ENCODE measurements at places on chromosomes 11 and 22.

DNA sequence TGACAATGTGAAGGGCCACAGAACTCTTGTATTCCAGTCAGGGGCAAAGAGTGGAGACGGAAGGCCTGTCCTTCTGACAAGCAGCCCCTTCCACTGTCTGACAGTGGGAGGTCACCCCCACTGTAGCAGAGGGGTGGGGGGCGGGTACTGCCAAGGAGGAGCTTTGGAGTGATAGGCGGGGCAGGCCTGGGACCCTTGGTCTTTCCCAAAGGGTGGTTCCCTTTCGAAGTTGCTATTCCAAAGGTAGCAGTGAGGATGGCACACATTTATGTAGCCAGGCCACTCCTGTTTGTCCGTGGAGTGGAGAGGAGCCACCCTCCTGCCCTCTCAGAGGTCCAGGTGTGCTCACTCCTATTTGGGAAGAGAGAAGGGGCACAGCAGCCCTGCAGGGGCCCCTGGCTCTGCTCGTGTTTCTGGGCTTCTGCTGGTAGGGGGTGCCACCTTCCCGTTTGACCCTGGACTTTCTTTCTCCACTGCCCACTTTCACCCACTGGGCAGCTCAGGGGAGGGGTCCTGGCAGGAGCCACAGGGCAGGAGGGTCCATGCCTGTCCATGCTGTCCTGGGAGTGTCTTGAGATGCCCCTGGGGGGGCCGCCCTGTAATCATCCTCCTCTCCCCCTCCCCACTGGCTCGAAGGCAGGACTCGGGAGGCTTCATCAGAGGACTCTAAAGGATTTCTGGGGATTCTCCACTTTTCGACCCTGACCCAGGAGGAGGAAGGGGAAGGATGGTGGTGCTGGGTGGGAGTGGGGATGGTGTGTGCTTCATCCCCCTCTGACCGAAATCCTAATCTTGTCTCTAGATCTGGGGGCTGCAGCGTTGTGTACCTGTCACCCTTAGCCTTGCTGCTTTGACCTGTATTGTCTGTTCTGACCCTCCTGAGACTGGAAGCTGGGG lies 994 bp downstream of the TAGLN start:
- DNase-seq = no peak

DNA sequence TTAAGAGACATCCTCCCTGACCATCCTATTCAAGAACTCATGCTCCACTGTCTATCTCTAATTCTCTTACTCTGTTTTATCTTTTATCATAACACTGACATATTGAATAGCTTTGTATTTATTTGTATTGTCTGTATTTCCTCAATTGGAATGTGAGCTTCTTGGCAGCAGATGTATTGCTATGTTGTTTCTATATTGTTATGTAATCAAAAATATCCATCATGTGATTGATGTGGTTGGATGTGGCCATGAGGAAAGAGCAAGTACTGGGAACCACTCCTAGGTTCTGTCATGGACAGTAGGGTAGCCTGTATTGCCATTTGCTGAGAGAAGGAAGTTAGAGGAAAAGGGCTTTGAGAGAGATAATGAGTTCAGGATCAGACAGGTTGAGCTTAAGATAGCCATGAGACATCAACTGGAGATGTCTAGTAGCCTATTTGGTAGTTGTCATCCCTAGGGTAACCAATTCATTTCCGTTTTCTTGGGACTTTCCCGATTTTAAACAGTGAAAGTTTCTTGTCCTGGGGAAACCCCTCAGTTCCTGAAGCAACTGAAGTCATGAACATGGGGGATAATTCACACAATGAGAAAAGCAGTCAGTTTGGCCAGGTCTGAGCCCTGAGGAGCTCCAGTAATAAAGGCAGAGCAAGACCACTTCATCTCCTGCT lies 404.5 kb downstream of the INSC start:
- DNase-seq = no peak

DNA sequence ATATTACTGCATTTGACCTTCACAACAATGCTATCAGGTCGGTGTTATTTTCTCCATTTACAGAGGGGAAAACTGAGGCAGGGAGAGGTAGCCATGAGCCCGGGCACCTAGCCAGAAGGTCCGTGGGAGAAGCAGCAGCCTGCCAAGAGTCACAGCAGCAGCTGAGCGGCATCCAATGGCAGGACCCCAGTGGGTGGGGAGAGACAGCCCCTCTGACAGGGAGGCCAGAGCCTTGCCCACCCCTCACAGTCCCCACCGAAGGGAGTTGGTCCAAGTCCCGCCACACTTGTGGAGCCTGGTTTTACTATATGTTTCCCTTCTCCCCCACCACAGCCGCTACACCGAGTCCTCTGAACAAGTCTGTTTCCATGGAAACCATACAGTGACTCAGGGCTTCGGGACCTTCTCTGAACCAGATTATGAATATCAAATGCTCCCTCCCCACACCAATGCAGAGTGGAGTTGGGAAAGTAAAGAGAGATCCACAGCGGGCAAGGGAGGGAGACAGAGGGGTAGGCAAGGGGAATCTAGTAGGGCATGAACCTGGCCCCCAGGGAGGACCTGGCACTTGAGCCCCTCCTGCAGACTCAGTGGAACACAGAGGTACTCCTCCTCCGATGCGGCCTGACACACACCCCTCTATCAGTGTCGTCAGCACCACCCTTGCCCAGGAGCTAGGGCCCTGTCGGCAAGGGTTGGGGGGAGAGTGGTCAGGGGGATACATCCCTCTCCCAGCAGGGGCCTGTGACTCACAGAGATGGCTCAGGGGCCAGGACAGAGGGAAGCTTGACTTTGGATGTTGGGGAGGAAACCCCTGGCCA lies 2.5 kb downstream of the CHST1 start:
- DNase-seq = no peak

- DNase-seq = no peak
These were observed 7.0 kb upstream of the GAB2 start for GRCh38 chr11:78424334-78425270.

- DNase-seq = no peak
These were observed 5.6 kb upstream of the MPEG1 start for GRCh38 chr11:59218319-59218718.

DNA sequence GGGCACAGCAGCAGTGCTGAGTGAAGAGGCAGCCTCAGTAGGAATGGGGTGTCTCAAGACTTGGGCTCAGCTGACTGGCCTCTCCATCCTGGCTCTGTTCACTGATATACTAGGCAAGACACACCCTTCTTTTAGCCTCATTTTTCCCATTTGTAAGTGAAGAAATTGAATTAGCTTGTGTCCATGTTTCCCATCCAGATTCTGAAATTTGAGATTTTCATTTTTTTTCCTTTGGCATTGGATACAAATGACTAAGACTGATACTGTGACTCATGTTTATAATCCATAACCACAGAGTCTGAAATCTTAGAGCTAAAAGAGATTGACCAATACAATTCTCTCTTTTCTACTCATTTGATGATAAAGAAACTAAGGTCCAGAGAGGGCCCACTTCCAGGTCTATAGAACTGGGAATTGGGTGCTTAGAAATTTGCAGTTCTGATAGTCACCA lies 110.9 kb downstream of the KCNC1 start:
- DNase-seq = no peak

DNA sequence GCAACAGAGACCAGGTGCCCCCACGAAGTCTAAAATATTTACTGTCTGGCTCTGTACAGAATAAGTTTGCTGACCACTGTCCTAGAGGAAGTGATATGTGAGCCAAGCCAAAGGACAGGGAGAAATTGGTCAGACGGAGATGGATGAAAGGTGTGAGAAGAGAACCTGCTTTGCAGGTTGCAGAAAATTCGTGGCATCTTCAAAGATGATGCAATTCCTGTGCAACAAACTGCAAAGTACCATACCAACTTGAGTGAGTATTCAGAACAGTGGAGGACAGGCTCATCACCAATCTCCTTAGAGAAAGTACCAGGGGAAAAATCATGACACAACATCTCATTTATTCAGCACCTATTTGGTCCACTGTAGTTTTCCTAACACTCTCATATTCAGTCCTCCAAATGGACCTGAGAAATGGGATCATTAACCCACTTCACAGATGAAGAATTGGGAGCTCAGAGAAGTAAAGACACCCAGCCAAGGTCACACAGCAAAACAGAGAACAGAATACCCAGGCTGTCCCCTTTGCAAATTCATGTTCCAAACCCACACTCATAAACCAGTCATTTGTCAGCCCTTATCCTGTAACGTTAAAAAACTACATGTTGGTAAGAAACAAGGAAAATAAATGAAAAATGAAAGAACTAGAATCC lies 536.8 kb downstream of the MIAT start:
- DNase-seq = no peak

GRCh38 chr11:79414644-79415317 lies 26.0 kb downstream of the TENM4 start:
- DNase-seq = no peak

- no peak for DNase-seq
These were observed 27.9 kb downstream of the ZNRF3 start for GRCh38 chr22:28911304-28911690.
